Left renal pelvis (tissue), 4 donors: ENCODE measurements at places on chromosomes 7 and 10. TPM values are rescaled to one million over a fixed set of nuclear protein-coding genes. Genes with fewer than 3 reads are reported as not detected.

DNA sequence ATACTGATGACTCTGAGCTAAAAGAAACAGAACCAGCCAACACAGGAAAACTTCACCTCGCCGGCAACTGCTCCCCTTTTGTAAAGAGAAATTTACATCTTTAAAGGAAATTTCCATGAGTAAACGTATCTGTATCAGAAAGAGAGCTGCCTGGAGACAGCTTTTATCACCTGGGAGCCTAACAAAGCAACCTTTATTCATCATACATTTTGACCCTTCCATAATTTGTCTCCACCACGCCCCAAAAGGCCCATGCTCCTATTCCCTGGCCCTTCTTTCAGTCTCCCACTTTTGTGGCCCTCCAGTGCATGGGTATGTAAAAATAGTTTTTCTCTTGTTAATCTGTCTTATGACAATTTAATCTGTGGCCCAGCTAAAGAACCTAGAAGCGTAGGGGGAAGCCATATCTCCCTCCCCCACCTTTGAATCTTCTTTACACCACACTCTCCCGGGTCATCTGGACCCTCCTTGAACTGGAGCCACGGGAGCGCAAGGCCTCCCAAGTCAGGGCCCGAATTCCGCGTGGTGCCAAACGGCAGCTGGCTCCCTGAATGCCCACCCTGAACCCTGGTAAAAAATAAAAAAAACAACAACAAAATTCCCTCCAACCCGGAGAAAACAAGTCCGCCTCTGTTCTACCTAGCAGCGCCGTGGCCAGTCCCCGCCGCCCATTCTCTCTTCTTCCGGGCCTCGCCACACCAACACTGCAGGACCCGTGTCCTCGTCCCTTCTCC, 15.4 kb upstream of the FKBP9 start:
- DNase-seq = no peak

DNA sequence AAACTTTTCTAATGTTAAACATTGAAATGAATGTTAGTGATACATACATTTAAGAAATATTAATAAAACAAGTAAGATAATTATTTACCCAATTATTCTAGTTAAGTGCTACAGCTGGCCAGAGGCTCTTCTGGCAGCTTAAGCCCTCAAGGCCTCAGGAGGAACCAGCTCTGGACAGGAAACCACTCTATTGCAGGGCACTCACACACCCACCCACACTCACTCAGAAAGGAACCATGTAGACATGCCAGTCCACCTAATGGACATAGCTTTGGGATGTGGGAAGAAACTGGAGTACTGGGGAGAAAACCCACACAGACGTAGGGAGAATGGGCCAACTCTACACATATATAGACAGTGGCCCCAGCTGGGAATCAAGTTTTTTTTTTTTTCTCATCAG, 28.2 kb downstream of the UMAD1 start:
- DNase-seq = no peak

GRCh38 chr7:107996072-107996882, 6.7 kb downstream of the LAMB1 start:
- no peak for DNase-seq

GRCh38 chr10:107442035-107442505, 277.6 kb upstream of the SORCS1 start:
- no peak for DNase-seq

DNA sequence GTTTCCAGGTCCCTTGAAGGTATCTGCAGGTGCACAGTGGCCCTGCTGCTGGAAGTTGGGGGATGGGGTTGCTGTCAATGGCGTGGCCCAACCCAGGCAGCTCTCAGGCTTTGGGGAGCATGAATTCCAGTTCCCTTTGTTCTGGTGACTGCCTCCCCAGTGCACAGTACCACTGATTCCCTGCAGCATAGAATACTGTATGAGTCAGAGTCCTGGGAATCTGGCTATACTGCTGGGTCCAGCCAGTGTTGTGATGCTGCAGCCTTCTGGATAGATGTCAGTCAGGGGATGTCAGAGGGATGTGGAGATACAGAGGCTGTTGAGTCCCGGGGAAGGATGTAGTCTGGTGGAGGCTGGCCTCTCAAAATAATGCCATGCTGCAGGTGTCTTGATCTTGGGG, 99.3 kb downstream of the LANCL2 start:
- no peak for DNase-seq

LRRD1 gene
- 0.67 TPM for polyA plus RNA-seq

TMEM168 gene
- 46.2 TPM for polyA plus RNA-seq
